ENCODE measurements at places on chromosomes 6 and 20.

DNA sequence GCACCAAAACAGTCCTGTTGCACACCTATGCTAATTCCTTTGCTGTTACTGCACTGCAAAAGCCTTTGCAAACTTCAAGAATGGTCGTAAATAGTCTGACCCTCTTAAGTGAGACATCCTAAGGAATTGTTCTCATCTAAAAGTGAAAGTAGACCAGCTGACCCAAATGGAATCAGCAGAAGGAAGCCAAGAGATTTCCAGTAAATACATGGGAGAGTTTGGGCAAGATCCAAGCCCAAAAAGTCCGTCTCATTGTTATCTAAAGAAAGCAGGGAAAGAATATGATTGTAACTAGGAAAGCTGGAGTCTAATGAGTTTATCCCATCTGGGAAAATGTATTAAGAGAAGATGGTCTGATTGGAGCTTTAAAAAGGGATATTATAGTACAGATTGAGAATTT is 43.0 kb upstream of the HIVEP1 start:
- peak; percentile 89 for DNase-seq

- DNase-seq = no peak
Measured at GRCh38 chr6:43921548-43922425, 151.8 kb downstream of the VEGFA start.

DNA sequence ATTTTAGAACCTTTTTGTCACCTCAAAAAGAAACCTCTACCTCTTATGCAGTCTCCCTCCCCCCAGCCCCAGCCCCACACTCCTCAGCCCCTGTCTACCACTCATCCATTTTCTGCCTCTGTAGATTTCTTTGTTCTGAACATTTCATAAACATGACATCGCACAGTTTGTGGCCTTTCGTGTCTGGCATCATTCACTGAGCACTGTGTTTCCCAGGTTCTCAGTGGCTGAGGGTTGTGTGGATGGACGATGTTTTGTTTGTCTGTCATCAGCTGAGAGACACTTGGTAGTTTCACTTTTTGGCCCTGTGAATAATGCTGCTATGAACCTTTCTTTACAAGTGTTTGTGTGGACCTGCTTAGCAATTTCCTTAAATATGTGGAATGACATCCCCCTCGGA is 64.5 kb downstream of the FAM120B start:
- no peak for DNase-seq

DNA sequence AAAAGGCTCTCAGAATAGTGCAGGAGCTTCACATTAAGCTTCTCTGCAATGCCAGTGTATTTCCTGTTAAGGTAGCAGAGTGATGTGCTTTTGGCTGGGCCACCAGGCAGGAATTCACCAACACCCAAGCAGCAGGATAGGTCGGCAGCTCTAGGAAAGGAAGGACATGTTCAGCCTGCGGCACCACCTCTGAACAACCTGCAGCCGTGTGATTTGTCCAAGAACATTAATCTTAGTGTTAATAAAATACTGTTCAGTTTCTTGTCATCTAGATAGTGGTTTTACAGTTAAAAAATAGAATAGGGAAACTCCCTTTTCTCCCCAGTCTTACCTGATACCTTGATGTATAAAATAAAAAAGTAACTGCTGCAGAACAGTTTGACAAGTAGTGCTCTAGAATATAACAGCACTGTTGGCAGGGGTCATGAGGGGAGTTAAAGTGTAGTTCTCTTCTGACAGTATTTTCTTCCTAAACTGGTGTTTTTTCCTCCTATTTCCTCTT is 18.8 kb downstream of the ZNF292 start:
- DNase-seq = no peak

DNA sequence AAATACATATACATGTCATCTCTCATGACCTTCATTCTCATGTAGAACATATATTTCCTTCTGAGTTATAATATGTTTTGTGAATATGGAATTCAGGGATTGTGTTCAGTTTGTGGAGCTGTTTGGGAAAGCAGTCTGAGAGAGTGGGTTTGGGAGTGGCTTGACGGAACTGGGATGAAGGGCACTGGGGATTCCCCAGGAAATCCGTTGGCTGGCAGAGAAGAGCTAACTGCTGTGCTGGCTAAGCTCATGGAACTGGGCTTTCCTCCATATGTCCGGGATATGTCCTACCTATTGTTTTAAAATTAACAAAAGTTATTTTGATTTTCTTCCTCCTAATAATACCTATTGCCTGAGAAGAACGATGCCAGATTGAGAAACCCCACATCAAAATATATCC is 359.5 kb upstream of the FLRT3 start:
- DNase-seq = no peak

DNA sequence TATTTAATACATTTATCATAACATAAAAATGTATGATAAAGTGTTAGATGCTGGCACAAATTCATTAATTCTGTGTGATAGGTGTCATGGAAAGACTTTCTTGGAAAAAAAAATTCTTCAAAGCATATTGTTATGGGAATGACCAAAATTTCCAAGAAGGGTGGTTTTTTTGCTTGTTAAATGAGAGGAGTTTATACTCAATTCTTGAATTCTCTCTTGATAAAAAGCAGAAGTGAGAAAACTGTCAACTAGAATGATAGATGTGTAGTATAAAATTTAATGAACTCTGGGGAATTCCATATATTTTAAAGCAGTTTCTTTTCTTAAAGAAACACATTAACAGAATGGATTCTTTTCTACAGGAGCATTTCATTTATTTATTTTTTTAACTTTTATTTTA is 62.0 kb upstream of the SNAP91 start:
- no peak for DNase-seq

Measured in fibroblast of lung (primary cell).